ENCODE measurements at places on chromosomes 4 and X.

DNA sequence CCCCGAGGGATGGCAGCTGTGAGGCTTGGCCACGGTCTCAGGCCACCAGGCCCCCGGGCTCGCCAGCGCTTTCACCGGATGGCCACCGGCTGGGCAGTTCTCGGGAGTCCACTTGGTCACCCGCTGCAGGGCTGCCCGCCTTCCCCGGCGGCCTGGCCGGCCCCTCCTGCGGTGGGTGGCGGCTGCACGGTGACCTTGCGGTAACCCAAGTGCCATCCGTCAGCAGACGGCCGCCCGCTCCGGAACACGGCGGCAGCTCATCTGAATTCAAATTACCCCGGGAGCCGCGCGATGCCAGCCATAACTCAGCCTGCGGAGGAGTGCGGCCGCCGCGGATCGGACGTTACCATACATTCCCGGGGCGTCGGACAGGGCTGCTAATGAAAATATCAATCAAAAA is 60.7 kb downstream of the FAM53A start:
- no peak for DNase-seq

- no peak for DNase-seq
Observed at GRCh38 chr4:59339631-59340030, 1860.5 kb upstream of the ADGRL3 start.

GRCh38 chrX:25599061-25599460 is 539.1 kb upstream of the MAGEB18 start:
- DNase-seq, result no peak

- no peak for DNase-seq
Observed at GRCh38 chr4:164772076-164772475, 18.1 kb downstream of the SMIM31 start.

DNA sequence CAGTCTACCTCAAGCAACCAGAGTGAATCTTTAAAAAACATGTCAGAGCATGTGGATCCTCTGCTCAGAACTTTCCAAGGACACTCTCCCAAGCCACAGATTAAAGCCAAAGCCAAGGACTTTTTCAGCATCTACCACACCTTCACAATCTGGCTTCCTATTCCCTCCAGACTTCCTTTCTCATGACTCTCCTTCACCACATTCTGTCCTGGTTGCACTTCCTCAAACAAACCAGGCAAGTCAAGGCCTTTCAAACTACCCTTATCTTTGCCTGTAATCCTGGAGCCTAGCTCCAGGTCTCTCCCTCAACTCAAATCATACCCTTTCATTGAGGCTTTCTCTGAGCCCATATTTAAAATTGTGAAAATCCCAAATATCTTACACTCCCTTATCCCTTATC is 191.6 kb upstream of the GALNTL6 start:
- DNase-seq, result no peak

DNA sequence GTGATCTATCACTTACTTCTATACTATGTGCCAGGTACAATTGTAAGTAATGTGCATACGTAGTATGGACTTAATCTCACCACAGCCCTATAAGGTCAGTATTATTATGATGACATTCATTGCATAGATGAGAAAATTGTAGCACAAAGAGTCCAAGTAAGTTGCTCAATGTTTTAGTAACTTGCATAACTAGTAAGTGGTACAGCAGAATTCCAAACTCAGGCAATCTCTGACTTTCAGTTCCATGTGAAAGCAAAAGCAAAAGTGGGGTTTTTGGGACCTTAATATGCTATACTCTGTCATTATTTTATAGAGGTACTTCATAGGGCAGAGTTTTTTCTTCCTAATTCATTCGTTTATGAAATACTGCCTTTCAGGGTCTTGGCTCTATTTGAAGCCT is 188.8 kb upstream of the VEGFC start:
- DNase-seq, result no peak

Data from left renal cortex interstitium (tissue), 4 donors.